ENCODE measurements at places on chromosomes 16 and 17.

GRCh38 chr16:57704905-57705852, 10.6 kb downstream of the DRC7 start:
- DNase-seq = no peak

DNA sequence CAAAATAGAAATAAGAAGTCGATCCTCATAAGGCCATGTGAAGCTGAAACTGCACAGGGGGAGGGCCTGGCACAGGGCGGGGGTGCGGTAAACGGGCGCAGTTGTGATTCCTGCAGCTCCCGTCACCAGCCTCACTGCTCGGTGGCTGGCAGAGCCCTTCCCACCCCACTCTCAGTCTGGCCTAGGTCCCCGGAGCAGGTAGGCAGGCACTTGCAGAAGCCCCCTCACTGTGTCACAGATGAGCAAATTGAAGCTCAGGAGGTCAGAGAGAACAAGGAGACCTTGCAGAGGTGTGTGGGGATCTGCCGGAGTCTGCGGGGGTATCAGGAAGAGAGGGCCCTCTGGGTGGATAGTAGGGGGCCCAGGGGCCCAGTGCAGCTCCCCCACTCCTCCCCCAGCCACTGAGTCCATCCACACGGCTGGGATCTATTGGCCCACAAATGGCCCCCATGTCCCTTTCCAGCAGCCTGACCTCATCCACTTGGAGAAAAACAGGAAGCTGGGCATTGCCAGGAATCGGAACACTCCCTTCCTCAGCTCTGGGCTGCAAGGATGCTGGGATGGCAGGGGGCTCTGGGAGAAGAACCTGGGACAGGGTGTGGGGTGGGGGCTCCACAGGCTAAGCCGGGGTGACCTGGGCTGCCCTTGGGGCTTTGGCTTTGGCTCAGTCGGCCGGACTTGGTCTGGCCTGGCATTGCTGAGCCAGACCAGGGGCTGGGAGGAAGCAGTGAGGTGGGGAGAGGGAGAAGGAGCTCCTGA, 21.4 kb upstream of the MAP3K14 start:
- DNase-seq = no peak

DNA sequence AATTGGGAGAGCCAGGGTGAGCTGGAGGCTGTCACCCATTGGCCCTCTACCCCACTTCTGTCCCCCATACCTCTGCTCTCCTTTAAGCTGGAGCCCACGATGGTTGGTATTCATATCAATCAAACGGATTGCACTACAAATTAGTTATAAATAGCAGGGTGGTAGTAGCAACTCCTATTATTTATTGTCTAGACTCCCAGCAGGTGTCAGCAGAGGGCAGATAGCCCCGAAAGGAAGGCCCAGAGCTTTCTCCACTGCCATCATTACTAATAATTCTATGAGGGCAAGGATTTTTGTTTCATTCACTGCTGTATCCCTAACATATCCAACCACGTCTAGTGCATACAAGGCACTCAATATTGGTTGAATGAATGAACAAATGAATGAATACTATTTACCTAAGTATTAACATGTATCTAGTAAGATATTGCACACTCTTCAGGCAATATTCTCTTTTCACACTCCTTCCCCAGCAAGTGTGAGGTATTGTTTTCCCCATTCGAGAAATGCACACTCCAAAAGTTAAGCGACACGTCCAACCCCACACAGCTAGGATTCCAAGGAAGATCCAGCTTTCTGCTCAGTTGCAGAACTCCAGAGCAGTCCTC, 6.3 kb downstream of the C17orf50 start:
- DNase-seq = no peak

- no peak for DNase-seq
These were observed 12.5 kb downstream of the COTL1 start for GRCh38 chr16:84605339-84605848.

DNA sequence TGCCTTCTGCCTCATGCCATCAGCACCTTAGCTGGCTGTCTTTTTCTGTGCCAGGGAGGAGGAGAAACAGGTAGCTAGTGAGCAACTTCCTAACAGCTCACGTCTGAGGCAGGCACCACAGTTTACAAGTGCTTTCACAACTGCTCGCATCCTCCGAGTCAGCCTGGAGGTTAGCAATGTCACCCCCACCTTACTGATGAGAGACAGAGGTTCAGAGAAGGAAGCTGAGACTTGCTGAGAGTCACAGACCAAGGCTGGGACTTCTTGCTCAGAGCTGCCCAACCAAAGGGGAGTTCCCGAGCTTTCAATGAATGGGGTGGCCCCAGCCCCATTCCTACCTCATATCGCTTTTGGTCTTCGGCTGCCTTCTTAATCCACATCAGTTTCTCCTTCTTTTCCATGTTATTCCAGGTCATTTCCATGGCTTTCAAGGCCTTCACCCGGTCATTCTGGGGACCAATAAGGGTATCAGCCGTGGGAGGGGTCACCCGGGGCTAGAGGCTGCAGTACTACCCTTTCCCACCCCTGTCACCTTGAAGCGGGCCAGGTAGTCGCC, 9.6 kb downstream of the UBTF start:
- DNase-seq = no peak

- DNase-seq = no peak
These were observed 169.2 kb downstream of the LAT start for GRCh38 chr16:29154088-29154487.

DNA sequence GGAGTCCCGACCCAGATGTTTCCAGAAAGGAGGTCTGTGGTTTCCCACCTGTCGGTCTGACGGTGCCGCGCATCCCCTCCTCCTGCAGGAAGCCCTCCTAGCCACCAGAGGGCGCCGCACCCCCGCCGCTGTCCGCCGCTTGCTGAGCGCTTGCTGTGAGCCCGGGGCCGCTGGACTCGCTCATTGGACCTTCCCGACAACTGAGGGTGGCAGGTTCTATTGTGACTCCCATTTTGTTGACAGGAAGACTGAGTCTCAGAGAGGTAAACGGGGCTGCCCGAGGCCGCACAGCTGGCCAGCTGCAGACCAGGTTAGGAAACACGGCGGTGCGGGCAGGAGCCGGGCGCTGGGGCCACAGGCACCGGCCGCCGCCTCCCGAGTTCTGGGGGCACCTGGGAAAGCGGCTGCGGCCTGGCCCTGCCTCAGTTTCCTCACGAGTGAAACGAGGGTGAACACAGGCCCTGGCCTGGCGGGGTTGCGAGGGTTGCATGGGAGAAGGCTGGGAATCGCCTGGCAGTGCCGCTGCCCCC, 191.1 kb upstream of the CIBAR2 start:
- DNase-seq = no peak

GRCh38 chr16:1144476-1145382, 8.2 kb upstream of the CACNA1H start:
- DNase-seq = no peak

DNA sequence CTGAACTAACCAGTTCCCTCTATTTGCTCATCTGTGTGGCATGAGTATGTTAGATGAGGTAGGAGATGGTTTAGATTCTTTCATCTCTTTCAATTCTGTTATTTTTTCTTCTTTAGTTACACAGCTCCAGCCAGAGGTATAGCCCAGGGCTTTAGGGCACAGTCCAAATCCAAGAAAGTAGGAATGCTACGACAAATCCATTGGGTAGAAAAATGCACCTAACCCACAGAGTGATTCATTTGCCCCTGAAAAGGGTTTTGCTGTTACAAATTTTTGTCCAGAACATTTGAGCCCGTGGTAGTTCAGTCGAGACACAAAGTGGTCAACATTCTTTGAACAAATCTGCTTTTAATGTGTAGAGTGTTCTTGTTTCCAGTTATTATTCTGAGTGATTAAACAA, 250.7 kb downstream of the HS3ST3A1 start:
- DNase-seq = no peak

DNA sequence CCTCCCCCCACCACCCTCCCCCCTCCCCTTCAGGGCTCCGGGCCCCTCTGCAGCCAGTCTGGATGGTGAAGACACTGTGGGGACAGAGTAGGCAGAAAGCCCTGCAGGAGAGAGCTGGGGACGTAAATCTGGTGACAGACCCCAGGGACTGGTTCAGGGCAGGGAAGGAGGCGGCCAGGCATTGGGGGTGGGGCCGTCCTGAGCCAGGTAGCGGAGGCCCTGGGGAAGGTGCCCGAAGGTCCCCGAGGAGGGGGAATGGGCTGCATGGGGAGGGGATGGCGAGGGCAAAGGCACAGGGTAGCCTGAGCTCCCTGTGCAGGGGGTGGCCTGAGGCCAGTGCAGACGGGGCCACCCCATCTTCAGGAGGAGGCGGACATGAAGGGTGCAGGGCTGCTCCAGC, 26.3 kb upstream of the CACNA1H start:
- no peak for DNase-seq

DNA sequence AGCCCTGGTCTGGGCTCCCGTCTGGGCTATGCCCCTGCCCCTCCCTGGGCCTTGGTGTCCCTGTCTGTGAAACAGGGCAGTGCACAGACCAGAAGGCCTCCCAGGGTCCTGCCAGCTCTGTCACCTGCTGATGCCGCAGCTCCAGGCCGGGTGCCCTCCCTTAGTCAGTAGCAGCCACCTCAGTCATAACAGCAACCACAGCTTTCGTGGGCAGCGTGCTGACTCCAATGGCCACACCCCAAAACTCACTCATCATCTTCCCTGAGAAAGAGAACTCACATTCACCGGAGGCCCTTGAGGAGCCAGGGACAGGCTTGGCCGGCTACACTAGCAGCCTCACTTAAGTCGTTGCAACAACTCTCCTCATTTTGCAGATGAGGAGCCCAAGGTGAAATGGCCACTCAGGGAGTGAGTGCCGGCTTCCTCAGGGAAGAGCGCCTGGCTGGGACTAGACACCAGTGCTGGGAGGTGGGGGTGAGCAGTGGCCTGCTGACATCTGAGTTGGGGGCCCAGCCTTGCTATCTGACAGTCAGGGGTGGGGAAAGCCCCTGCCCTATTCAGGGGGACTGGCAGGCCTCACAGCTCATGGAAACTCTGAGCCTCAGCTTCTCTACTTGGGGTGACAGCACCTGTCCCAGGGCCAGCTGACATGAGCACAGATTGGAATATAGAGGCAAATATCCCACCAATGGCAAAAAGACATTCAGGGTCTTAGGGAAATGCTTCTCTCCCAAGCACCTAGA, 22.6 kb downstream of the SLC5A10 start:
- no peak for DNase-seq

- no peak for DNase-seq
These were observed 15.9 kb downstream of the HAPSTR1 start for GRCh38 chr16:9107025-9107970.

DNA sequence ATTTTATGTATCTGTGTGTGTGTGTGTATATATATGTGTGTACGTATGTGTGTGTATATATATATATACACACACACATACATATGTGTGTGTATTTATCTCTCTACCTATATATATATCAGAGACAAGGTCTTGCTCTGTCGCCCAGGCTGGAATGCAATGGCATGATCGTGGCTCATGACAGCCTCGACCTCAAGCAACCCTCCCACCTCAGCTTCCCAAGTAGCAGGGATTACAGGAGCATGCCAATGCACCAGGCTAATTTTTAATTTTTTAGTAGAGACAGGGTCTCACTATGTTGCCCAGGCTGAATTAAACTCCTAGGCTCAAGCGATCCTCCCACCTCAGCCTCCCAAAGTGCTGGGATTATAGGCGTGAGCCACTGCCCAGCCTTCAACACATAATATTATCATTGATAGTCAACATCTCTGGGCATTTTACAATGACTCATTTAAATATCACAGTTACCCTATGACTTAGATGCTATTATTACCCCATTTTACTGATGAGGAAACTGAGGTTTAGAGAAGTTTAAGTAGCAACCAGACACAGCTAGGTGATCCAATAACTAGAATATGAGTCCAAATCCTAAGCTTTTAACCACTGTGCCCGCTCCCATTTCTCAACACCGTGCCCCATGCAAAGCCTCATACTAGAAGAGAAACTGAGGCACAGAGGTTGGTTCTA, 24.3 kb downstream of the G6PC3 start:
- DNase-seq = no peak
